ENCODE measurements at places on chromosomes 16 and 17. TPM values are rescaled to one million over a fixed set of nuclear protein-coding genes. Genes with fewer than 3 reads are reported as not detected.
A peak's percentile ranks its signal among the peaks of the same experiment; 100 is the strongest.

DNA sequence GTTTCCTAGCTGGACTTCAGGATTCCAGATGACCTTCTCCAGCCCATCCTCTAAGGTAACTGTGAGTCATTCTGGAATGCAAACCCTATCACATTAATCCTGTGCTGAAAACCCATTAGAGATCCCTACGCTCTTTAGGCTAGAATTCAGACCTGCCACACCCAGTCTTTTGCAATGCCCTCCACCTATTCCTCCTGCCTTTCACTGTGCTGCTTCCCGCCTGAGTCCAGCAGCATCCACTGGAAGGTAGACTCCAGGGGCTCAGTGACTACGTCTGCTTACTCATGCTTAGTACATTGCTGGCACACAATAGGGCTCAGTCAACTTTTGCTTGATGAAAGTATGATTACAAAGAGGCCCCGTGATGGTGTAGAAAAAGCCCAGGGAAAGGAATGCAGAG lies 121.1 kb downstream of the SPACA3 start:
- peak; percentile 18 for DNase-seq

DNA sequence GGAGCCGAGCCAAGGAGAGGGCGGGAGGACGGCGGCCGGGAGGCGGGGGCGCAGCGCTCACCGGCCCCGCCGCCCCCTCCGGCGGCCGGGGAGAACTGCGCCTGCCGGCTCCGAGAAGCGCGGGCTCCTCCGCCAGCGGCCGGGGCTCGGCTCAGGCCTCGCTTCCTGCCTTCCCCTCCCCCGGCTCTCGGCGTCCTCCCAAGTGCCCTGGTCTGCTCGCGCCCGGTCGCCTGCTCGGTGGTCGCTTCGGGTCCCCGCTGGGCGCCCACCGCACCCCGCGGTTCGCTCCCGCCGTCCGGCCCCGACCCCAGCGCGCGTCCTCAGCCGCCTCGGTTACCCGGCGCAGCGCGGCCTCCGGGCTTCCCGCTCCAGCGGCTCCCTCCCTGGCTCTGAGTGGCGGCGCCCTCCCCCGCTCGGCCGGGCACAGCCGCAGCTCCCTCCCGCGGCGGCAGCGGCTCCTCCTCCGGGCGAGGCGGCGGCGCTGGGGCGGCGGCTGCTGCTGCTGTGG lies 313 bp downstream of the UBTF start:
- peak; percentile 65 for DNase-seq

GRCh38 chr17:30241051-30241450 lies 5.6 kb upstream of the SLC6A4 start:
- DNase-seq = no peak

GRCh38 chr17:75113798-75114551 lies 4.2 kb downstream of the ARMC7 start:
- peak; percentile 89 for DNase-seq

DNA sequence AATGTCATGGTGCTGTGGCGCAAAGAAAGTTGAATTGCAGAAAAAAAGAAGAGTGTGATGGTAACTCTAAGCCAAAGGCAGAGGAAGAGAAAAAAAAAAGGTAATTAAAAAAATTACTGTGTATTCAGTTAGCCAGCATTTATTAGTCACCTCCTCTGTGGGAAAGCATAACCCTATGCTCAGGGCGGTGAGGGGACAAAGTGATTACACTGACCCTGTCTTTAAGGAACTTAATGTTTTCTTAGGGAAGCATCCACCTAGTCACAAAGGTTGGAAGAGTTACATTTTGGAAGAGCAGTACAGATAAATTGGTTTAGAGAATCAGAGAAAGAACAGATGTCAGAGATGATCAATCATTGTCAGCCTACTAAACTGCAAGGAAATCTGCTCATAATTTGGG lies 410.3 kb downstream of the CDH11 start:
- no peak for DNase-seq

GRCh38 chr17:13537167-13537731 lies 64.5 kb downstream of the HS3ST3A1 start:
- DNase-seq = no peak

DNA sequence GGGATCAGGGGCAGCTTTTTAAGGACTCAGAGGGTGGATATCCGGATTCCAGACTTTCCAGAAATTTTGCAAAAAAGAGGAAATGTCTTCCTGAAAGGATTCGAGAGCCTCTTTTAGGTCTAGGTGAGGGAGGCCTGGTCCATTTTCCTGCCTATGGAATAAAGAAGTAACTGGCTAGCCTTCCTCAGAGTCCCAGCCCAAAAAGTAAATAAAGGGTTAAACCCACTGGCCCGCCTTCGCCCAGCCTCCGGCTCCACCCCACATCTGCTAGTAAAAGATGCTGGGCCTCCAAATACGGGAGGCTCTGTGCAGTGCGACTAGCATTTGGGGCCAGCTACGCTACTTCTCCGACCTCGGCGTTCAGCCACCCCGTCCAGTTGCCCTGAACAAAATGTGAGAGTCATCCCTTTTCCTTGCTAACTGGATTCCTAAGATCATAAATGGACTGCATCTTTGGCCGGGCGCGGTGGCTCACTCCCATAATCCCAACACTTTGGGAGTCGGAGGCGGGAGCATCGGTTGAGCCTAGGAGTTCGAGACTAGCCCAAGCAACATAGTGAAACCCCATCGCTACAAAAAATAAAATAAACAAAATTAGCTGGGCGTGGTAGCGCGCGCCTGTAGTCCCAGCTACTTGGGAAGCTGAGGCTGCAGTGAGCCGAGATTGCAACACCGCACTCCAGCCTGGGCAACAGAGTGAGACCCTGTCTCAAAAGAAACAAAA lies 824 bp upstream of the MPP2 start:
- peak; percentile 65 for DNase-seq

GRCh38 chr17:29111816-29112499 lies 68.2 kb downstream of the MYO18A start:
- peak; percentile 55 for DNase-seq

DNA sequence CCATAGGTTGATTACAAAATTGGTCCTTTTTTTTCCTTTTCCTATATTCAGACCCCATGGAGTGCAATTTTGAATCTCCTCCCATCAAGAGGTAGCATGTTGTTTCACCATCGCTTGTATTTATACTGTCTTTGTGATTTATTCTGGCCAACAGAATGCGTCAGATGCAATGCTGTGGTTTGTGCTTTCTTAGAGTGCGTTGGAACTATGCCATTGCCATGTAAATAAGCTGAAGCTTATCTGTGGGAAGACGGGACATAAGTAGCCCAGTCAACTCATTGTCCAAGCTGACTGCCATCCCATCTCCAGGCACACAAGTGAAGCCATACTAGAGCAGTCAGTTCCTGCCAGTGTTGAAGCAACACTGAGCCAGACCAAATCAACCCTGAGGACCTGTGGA lies 1339.3 kb upstream of the GOT2 start:
- DNase-seq = no peak

DNA sequence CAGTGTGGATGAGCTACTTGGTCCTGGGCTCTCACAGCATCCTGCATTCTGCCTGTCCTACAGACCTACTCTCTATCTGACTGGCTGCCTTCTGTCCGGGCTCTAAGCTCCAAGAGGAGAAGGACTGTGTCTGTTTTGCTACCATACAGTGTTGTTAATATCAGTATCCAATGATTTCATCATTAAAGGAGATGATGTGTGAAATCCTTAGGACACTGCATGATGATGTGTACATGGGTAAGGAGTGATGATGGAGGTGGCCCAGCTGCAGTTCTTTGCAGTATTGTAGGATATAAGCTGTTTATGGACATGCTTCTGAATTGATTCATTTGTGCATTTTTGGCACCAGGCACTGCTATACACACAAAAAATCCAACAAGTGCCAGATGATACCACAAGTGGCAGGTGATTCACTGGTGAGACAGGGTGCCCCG lies 536.9 kb upstream of the CDH11 start:
- DNase-seq = peak; percentile 77

DNA sequence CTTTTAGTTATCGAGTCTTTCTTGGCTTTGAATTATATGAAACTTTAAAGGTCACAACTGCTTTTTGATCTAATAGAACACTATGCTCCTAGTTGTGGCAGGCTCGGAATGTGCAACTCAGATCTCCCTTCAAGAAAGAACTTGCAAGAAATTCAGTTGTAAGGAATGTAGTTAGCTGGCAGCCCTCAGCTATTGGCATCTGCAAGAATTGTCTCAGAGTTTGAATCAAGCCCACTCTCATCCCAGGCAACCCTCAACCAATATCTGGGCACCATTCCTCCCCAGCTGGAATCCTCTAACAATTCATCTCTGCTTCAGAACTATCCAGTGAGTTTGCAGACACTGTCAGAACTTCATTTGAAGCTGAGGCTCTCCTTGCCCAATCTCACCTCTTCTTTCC lies 447.2 kb downstream of the KIF2B start:
- no peak for DNase-seq

GRCh38 chr16:14452066-14452465 lies 178.0 kb downstream of the PARN start:
- peak; percentile 55 for DNase-seq

- DNase-seq = no peak
These were observed 11.3 kb upstream of the USP31 start for GRCh38 chr16:23160574-23160973.

- peak; percentile 90 for DNase-seq
These were observed 41.0 kb upstream of the SREBF1 start for GRCh38 chr17:17877529-17878358.

DNA sequence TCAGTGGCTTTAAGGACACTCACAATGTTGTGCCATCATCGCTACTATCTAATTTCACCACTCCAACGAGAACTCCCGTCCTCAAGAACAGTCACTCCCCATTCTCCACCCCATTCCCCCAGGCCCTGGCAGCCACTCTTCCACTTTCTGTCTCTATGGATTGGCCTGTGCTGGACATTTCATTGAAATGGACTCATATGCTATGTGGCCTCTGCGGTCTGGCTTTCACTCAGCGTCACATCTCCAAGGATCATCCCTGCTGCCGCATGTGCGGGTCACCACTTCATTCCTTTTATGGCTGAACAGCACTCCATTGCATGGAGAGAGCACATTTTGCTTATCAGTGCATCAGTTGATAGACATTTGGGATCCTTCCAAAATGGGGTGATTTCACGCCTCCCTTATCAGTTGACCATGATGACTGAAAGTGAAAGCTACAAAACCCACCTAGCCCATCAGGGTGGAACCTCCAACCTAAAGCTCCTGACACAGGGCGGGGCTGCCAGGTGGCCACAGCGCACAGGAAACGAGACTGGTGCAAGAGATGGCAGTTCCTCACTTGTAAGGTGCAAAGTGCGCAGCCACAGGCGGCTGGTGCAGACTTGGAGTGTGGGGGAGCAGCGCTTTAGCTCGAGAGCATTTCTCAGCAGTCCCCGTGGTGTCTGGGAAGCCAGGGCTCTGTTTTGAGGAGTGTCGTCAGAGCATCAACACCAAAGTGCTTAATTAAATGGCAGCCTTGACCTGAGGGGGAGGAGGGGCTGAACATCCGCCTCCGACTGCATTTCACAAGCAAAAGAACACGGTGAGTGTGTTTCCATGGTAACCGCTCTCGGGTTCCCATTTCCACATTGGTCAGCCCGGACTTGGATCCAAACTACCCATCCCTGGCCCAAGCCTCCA lies 23.8 kb downstream of the COTL1 start:
- no peak for DNase-seq

DNA sequence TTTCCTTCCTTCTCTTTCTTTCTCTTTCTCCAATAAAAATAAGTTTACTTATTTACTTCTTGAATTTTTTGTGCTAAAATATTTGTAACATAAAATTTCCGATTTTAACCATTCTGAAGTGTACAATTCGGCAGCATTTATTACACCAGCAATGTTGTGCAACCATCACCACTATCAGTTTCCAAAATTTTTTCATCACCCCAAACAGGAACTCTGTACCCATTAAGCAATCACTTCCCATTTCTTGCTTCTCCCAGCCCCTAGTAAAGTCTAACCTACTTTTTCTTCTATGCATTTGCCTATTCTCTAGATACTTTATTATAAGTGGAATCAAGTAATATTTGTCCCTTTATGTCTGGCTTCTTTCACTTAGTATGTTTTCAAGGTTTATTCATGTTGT lies 2.5 kb upstream of the HP start:
- no peak for DNase-seq

DNA sequence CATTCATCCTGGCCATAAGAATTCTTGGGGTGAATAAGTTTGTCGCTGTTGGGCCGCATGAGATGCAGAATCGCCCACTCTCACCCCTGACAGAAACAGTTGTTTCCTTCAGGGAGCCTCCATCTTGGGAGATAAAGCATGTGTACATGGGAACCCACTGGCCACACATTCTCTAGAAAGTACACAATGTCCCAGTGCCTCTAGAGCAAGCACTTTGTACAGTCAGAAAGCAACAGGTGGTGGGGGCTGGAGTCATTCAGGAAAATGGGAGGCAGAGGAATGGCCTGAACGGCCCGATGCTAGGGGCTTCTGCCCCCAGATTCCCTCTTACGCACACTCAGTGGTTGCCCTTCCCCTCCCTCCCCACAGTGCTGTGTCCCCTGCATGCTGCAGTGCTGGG lies 16.1 kb downstream of the ACE start:
- no peak for DNase-seq

GRCh38 chr16:85278839-85279238 lies 166.6 kb upstream of the CIBAR2 start:
- no peak for DNase-seq

- peak; percentile 96 for DNase-seq
These were observed 16.7 kb downstream of the KRABD2 start for GRCh38 chr17:8359769-8360168.

- DNase-seq = peak; percentile 42
These were observed 623 bp downstream of the E4F1 start for GRCh38 chr16:2223942-2224486.

DNA sequence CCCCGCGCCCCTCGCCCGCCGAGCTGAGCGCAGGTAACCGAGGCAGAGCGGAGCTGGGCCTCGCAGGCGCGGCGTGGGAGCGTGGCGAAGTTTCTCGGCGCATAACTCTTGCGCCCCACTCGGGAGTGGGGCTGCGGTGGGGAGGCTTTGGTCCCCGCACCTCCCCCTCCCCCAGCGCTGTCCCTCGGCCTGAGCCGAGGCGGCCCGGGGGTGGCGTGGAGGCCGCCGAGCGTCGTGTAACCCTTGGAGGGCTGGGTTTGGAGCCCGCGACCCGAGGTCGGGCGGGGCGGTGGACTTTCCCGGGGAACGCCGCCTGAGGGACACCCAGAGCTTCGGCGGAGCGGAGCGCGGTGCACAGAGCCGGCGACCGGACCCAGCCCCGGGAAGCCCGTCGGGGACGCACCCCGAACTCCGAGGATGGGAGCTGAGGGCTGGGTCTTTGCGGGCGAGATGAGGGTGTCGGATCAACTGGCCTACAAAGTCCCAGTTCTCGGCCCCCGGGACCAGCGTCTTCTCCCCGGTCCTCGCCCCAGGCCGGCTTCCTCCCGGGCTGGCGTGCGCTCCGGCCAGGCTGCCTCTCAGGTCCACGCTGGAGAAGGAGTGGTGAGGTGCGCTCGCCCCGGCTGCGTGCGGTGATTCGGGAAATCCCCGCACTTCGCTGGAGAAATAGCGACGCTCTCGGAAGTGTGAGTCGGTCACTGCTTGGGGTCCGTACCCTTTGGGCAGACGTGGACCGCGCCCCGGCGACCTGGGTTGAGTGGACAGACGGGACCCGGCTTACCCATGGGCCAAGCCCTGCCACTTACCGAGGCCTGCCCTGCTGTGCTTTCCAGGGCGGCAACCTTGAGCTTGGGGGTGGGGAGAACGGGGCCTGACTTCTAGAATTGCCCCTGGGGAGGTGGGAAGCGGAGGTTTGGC lies 168.4 kb downstream of the RAB11FIP4 start:
- no peak for DNase-seq

GRCh38 chr17:58985367-58985766 lies 121.3 kb downstream of the TRIM37 start:
- no peak for DNase-seq

Gene HSD17B2
- 0.18 TPM for total RNA-seq

Gene ADAP2
- total RNA-seq = 1.1 TPM

Gene CFAP52
- total RNA-seq = not detected

Gene CCT6B
- 1.7 TPM for total RNA-seq

Gene RND2
- 1.1 TPM for total RNA-seq
